ENCODE measurements at places on chromosomes 2 and 18.
A peak's percentile ranks its signal among the peaks of the same experiment; 100 is the strongest.

DNA sequence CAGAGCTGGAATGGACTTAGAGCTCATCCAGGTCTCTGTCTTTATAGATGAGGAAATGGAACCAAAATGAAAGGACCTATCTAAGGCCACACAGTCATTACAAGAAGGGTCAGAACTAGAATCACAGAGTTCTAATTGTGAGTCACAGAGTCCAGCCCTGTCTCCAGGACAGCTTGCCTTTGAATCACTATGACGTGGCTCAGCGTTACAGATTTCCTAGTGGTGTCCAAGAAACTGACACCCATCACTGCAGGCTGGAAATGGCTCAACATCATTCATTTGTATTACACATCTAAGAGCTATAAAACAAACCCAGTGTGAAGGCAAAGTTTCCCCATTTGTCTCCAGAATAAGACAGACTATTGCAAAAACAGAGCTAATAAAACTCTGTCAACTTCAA lies 164.3 kb upstream of the SIX2 start:
- no peak for DNase-seq

DNA sequence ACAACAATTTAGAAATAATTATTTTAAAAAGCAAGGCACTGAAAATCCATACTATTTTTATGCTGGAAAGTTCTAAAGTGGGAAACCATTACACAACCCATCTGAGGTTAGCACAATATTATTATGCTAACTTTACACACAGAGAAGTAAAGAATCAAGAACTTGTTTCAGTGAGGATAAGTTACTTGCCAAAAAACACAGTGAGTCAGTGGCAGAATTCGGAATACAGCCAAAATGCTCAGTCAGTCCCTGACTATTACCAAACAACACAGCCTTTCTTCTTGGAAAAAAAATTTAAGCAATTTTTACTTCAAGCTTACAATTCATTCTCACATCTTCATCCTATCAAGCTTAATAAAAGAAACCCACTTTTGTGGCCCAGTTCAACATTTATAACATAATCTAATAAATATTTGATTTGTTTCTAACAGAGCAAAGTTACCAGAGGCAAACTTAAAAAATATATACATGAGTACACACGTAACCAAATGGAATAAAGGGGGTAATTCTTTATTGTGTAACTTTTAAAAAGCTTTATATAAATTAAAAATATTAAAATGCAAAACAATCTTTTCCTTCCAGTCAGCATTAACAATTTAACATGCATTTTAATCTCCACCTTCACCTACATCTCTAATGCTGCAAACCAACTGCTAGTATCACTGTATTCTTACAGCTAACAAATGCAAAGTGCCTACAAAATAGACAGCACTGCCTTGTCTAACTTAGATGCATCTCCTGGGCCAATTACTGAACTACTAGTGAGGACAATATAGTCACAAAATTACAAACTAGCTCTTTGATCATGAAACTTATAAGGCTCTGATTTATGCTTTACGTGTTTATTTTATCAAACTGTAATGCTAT lies 55.2 kb downstream of the CCDC88A start:
- DNase-seq: no peak

DNA sequence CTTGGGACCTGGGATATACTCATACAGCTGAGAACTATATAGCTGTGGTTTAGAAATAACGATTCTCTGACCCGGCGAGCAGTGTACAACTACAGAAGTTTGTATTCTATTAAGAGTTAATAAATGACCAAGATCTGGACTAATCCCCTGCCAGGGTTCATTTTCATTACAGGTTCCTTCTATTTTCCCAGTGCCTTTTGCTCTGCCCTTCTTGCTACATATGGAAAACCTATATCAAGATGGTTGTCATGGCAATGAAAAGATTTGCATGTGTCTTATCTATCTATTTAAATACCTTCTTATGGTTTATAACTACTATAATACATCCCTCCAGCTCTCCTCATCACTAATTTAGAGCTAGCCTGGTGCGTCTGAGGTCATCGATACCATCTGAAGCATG lies 965.2 kb downstream of the BCL11A start:
- DNase-seq: no peak

DNA sequence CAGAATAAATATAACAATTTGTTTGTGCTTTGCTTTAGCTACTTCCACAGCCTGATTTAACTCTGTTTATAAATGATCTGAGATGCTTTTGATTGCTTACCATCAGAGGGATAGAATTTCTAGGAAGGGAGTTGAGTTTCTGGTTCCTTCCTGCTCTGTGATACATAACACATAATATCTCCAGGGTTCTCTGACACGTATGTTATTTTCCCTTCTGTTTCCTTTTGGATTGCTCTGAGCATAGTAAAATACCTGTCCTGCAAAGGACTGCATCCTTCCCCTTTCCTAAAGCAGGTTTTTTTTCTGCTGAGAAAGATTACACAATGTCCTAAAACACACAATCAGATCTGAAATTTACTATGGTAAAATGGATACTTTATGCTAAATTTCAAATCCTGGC lies 76.1 kb downstream of the CABYR start:
- DNase-seq: no peak

DNA sequence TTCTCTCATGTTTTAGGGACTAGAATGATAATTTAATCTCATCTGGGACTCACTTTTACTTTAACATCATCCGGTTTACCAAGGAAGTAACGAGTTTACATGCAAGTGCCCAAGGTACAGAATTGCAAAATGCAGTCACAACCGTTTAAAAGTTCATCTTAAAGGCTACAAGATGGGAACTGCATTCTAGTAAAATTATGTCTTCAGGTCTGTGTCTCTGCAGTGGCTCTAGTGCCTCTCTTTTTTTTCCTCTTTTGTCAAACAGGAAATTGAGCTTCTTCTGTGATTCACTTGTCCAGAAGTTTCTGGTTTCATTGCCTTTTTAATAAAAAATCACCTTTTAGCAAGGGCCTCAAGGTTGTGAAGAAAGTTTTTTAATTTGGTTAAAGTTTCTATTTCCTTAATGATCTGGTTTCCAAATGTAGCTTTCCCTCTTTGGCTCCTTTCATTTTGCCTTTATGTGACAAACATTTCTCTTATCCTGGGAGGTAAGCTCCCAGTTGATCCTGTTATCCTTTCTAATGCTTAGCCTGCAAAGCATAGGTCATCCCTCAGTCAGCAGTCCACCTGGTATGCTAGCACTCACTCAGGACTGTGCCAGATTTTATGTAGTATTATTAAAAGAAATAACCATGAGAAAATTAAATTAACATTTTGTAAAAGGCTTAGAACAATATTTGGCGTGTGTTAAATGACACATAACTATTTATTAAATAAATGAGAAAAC lies 2.4 kb downstream of the GLS start:
- no peak for DNase-seq

GRCh38 chr2:174634130-174635014 lies 36.8 kb upstream of the WIPF1 start:
- DNase-seq: peak; percentile 68

DNA sequence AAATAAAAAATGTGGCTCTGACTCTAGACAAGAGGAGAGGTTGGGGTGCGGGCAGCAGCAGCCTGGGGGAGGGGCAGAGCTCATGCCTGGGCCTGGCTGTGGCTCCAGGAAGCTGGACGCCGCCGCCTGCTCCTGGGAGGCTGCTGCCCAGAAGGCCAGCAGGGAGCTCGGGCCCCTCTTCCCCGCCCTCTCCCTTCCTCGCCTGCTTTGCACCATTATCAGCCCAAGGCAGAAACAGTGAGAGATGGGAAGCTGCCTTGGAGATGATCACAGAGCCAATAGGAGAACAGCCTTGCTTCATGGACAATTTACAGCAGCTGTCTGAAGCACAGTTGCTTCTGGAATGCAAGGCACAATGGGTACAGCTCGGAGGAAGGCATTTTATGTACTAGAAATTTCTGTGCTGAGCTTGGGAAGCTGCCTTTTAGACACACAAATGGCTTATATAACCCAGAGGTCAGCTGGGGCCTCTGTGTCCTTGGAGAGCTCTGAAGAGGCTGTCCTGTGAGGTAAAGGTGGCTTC lies 55.3 kb upstream of the AFF3 start:
- no peak for DNase-seq

GRCh38 chr2:207231106-207231865 lies 65.5 kb upstream of the KLF7 start:
- no peak for DNase-seq

GRCh38 chr18:25831301-25831701 lies 259.1 kb downstream of the SS18 start:
- no peak for DNase-seq

DNA sequence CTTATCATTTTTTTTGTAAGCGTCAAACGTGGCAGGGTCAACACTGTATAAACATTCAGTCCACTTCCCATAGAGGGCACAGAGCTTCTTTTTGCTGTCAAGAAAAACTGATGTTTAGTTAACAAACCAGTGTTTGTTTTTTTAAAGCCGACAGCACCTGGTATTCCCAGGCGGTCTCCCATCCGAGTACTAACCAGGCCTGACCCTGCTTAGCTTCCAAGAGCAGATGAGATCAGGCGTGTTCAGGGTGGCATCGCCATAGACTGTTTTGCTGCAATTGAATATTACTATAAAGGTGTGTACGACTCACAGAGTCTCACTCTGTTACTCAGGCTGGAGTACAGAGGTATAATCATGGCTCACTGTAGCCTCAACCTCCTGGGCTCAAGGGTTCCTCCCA lies 31.5 kb downstream of the CABYR start:
- DNase-seq: no peak

- DNase-seq: no peak
These were observed 6.8 kb upstream of the DNAJB2 start for GRCh38 chr2:219272356-219272755.

DNA sequence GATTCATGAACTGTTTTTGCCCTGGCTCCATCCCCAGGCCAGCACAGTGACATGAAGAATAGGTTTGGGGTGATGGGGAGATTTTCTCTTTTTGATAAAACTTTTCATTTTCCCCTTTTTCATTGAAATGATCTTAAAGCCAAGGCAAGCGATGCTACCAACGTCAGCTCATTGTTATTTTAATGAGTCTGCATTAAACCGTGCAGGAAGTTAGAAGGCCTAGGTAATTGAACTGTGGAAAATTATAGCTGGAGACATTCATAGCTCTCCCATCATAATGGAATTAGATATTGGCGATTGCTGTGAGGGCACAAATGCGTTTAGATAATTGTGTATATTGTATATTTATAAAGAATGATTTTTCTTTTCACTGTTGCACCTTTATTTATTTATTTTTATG lies 33.2 kb downstream of the SMARCAL1 start:
- no peak for DNase-seq

GRCh38 chr2:176175709-176176607 lies 12.5 kb upstream of the HOXD1 start:
- no peak for DNase-seq

DNA sequence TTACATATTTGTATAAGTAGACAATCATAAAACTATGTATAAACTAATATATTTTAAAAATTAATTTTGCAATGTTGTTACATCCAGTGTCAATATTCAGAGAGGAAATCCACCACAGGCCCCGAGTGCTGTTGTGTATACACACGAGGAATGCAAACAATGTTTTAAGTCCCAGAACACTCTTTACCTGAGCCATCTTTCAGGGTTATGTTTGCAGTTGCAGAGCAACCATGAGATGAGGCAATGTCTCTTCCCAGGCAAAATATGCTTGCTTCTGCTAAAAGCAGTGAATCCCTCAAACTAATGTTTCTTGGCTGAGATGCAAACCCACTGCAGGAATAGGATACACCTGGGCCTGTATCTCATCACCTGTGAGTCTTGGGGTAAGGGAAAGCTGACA lies 91.3 kb downstream of the ASXL2 start:
- DNase-seq: no peak

- no peak for DNase-seq
These were observed 202.9 kb upstream of the NT5C1B start for GRCh38 chr2:18792226-18792629.

DNA sequence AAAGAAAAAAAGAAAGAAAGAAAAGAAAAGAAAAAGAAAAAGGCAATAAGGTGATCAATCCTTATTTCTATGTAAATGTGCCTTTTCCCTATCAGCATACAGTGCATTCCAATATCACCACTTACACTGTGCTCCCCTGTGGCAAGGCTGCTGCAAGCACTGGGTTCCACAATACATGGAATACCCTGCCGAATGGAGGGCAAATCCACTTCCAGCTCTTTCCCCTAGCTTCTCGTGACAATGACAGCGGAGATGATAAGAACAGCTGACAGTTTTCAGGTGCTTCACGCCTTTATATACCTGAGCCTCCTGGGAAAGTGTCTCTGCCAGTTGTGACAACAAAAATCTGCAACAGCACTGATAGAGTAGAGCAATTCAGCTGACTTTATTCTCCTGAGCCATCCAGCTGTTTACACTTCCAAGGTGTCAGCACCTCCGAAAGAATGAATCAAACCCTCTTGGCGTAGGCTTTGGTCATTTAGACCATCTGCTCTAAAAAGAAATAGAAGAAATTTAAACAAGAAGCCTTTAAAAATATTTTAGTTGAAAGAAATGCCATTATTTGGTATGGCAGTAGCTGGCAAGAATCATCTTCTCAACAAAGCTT lies 135.2 kb upstream of the RNF152 start:
- DNase-seq: no peak

- DNase-seq: no peak
These were observed 118.9 kb upstream of the CTNNA2 start for GRCh38 chr2:79393806-79394484.

GRCh38 chr18:34627137-34627920 lies 82.8 kb upstream of the DTNA start:
- no peak for DNase-seq

DNA sequence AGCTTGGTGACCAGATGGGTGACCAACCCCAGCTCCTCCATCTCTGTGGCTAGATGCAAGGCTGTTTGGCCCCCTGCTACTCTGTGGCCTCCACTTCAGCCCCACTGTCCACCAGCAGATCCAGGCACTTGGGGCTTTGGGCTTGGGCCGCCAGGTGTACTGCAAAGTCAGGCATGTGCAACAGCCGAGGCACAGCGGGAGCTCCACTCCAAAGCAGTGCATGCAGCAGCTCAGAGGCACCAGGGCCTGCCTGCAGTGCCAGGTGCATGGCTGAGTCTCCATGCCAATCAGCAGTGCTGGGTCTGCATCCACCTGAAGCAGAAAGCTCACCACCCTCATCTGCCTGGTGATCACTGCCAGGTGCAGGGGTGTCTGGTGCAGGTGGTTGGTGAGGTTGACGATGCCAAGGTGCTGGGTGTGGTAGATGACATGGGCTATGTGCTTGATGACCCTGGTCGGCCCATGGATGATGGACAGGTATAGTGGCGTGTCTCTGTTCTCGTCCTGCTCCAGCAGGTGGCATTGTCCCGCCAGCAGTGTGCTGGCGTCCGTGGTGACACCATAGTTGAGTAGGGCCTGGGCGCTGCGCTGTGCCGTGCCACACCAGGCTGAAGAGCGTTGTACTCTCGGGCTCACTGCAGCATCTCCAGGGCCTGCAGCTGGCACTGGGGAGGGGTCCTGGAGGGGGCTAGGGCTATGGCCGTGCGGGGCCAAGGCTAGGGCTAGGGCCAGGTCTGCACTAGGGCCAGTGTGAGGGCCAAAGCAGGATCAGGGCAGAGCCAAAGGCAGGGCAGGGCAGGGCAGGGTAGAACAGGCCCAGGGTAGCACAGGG lies 1.0 kb upstream of the ANKRD62 start:
- DNase-seq: peak; percentile 14

DNA sequence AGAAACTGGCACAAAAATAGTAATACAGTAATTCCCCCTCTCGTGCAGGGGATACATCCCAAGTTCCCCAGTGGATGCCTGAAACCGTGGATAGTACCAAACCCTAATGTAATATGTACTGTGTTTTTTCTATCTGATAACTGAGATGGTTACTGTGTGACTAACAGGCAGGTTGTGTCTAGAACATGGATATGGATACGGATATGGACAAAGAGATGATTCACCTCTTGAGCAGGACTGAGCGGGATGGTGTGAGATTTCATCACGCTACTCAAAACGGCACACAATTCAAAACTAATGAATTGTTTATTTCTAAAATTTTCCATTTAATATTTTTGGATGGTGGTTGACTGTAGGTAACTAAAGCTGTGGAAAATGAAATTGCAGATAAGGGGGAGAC lies 3.4 kb downstream of the MBD1 start:
- no peak for DNase-seq

Data from hematopoietic multipotent progenitor cell treated with erythropoietin and hydrocortisone succinate and interleukin-3 and kit ligand, for 8 days (in vitro differentiated cells).